Nephron progenitor cell (in vitro differentiated cells): ENCODE measurements at places on chromosomes 4 and X.
A peak's percentile ranks its signal among the peaks of the same experiment; 100 is the strongest.

- no peak for DNase-seq
Observed at GRCh38 chrX:136203438-136203837, 47.8 kb downstream of the MAP7D3 start.

- no peak for DNase-seq
Observed at GRCh38 chr4:7968262-7968896, 28.7 kb upstream of the AFAP1 start.

- no peak for DNase-seq
Observed at GRCh38 chrX:148135738-148136137, 154.6 kb downstream of the FMR1NB start.

- DNase-seq: no peak
Observed at GRCh38 chr4:113955948-113956347, 23.5 kb downstream of the ARSJ start.

GRCh38 chr4:122309988-122310626, 68.7 kb upstream of the ADAD1 start:
- no peak for DNase-seq

GRCh38 chrX:13250826-13251580, 68.8 kb downstream of the ATXN3L start:
- no peak for DNase-seq

GRCh38 chr4:96352051-96352517, 512.2 kb downstream of the PDHA2 start:
- peak; percentile 10 for DNase-seq

- DNase-seq: no peak
Observed at GRCh38 chrX:97065973-97066372, 182.3 kb downstream of the RPA4 start.

DNA sequence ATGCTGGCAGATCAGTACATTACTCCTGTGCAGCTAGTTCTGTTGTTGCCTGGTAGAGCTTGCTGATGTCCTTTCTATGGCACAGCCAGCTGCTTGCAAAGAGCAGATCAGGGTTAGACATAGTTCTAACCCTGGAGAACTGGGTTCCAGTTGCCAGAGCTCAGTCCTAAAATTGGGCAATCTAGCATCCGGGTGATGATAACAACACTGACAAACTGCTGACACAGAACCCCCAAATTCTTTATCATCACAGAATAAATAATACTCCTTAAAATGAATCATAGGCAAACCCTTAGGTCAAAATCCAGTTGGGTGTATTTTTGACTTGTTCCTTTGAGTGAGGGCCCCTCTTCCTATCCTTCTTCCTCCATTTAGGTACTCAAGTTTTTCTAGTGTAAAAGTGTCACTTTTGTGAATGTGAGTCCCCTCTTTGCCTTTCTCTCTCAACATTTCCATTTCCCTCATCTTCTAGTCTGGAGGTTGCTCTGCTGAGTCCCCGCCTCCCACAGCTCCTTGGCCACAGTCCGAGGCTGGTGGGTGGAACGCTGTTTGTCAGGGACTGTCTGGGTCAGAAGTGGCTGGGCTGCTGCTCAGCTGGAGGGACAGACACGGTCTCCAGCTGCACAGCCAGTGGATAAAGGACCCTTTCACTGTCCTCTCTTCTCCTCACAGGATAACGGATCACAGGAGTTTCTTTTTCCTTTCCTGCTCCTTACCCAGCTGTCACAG, 93.6 kb upstream of the RASGEF1B start:
- peak; percentile 41 for DNase-seq

DNA sequence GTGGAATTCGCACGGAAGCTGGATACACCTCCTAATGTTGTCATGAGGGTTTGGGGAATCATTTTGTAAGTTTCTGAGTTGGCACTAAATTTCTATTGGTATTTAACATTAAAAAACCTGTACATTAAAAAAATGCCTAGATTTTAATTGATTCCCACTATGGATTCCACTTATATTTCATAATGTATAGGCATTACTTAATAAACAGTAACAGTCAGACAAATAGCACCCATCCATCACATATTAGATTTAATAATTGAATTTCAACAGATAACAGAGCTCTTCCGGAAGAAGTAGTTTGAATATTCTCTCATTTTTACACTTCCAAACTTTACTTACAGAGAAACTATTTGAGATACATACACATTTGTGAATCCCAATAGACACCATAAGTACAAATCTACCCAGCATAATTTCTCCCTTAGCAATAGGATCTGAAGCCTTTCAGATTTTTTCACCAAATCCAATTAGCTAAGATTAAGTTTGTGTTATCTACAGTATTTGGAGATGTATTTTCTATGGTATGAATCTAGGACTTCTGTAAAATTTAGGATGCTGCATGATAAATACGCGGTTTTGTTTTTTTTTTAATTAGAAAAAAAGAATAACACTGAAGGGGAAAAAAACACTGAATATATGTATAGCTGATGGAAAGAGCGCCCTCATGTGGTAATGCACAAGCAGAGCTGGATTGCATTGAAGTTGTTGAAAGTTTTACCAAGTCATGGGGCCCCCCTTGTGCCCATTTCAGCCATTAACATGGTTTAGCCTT, 12.2 kb upstream of the ODAM start:
- DNase-seq: peak; percentile 50

DNA sequence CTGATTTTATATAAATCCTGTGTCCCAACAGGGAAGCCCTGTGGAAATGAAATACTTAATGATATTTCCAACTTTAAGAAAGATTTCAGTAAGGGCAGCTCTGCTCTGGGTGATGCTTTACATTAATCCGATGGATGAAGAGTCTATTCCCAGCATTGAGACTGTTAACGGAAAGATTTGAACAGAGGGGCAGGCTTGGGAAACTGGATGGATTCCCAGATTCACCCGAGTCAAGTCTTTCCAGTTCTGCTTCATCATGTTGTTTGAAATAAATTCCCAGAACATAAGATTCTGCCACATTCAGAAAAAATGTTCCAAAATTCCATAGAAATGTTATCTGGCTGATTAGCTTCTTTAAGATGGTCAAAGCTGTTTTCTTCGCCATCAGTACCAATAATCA, 246.0 kb downstream of the FBXW7 start:
- no peak for DNase-seq

- peak; percentile 23 for DNase-seq
Observed at GRCh38 chr4:188021548-188022249, 26.1 kb downstream of the ZFP42 start.

- no peak for DNase-seq
Observed at GRCh38 chr4:65552057-65552456, 118.2 kb downstream of the EPHA5 start.

DNA sequence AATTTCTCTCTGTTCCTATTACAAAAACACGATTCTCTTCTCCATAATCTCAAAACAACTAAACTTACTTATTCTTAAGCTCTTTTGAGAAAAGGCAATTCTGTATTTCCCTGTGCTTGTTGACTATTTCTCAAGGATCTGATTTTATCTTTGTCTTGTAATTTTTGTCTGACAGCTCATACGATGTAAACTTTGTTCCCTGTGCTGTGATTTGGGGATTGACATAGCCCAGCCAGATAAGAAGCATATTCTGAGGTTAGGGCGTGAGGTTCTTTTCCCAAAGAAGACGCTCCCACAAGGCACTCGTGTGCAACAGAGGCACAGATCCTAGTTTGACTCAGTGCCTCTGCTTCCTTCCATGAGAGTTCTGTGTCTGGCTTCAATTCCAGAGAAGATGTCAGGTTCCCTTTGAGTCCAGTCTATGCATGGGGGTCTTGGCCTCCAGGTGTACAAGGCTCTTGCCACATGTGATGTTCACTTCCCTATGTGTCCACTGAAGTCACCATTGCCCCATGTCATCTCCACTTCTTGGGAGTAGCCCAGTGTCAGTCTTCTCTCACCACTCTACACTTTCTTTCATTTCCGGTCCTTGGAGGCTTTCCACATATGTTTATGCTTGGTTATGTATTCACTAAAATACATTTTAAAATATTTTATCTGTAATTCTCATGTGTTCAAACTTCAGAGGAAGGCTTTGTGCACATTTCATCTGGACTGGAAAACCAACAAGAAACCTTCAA, 94.8 kb downstream of the MID1 start:
- DNase-seq: no peak

GRCh38 chr4:68951078-68951805, at the start of gene UGT2A3:
Gene UGT2A3, minus strand, starts transcription at chr4:68951804. Its CDS starts 44 bp downstream, at chr4:68951760.
- no peak for DNase-seq

DNA sequence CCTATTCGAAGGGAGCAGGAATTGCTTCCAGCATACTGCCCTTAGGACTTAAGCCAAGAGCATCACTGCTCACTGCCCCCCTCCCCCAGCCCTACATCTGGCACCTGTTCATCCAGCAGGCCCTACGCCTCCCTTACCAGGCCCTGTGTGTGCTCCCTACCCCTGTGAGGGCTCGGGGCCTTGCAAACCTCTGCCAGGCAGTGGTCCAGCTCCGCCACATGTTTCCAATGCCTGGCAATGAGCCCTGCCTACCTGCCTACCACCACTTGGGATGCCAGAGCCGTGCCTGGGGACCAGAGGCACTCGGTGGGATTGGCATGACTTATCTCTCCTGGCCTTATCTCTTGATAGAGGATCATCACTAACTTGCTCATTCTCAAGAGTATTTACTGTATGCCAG, 27.5 kb upstream of the MTM1 start:
- no peak for DNase-seq

DNA sequence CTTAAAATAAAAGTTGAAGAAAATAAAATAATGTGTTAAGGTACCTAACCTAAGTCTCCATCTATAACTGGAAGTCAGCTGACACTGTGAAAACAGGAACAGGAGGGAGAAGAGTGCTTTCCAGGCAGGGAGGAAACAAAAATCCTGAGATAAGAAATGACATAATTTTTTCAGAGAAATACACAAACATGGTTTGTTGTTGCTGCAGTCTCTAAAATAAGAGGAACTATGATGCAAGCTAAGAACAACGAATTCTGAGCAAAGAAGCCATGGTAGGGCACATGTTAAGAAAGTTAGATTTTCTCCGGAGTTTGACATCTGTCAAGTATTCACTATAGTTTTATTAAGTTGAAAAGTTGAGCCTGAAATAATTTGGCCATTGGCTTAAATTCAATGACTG, 26.9 kb downstream of the PAPSS1 start:
- DNase-seq: no peak

DNA sequence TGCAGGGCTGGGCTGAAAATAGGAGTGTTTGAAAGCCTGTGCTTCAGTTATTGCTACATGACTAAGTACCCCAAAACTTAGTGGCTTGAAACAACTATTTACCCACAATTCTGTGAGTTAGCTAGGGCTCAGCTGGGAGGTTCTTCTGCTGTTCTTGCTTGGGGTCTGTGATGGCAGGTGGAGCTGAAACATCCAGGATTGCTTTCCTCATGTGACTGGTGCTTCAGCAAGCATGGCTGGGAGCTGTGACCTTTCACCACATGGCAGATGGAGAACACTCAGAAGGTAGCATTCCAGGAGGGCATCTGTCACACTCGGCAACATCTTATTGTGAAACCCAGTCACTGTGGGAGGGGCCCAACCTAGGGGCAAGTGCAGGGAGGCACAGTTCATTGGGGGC, 57.0 kb upstream of the TBC1D14 start:
- no peak for DNase-seq

DNA sequence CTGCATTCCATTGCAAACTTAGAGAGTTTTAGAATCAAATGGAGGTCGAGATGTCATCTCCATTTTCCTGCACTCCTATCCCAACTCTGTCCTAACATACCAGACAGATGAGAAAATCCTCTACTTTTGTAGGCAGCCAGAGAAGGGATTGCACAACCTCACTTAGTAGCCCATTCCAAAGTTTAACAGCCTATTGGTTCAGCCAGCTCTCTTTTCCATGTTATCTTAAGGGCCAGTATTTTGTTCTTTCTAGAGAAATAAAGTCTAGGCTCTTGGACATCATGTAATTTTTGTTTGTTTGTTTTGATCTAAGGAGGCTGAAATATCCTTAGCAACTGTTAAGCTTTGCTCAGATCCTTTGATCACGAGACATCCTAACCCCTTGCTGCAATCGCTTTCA, 173.0 kb downstream of the COX18 start:
- no peak for DNase-seq

- DNase-seq: no peak
Observed at GRCh38 chr4:180296036-180296599, 1947.1 kb upstream of the TENM3 start.

GRCh38 chr4:166594326-166594946, 639.9 kb downstream of the SPOCK3 start:
- peak; percentile 40 for DNase-seq
